ENCODE measurements at places on chromosomes 6 and 20. TPM values are rescaled to one million over a fixed set of nuclear protein-coding genes. Genes with fewer than 3 reads are reported as not detected.
A peak's percentile ranks its signal among the peaks of the same experiment; 100 is the strongest.

The UNC5CL gene
- 1.6 TPM for total RNA-seq

The COL10A1 gene
- total RNA-seq, result not detected

The TXLNB gene
- total RNA-seq, result 0.05 TPM

The SLC22A3 gene
- total RNA-seq, result not detected

The TRAPPC3L gene
- not detected for total RNA-seq

The STAU1 gene
- 69.7 TPM for total RNA-seq

The PPARD gene
- total RNA-seq, result 29.1 TPM

The ANKS1A gene
- total RNA-seq, result 8.0 TPM

The NOL7 gene
- 82.5 TPM for total RNA-seq

The FNDC1 gene
- not detected for total RNA-seq

The E2F1 gene
- 63.8 TPM for total RNA-seq

The GHRH gene
- not detected for total RNA-seq

The RING1 gene
- 46.1 TPM for total RNA-seq

The MROH8 gene
- total RNA-seq, result 1.3 TPM

The DPPA5 gene
- not detected for total RNA-seq

The HAO1 gene
- not detected for total RNA-seq

The TAAR5 gene
- not detected for total RNA-seq

GRCh38 chr6:145031001-145031400 lies 704.3 kb downstream of the EPM2A start:
- DNase-seq, result no peak

DNA sequence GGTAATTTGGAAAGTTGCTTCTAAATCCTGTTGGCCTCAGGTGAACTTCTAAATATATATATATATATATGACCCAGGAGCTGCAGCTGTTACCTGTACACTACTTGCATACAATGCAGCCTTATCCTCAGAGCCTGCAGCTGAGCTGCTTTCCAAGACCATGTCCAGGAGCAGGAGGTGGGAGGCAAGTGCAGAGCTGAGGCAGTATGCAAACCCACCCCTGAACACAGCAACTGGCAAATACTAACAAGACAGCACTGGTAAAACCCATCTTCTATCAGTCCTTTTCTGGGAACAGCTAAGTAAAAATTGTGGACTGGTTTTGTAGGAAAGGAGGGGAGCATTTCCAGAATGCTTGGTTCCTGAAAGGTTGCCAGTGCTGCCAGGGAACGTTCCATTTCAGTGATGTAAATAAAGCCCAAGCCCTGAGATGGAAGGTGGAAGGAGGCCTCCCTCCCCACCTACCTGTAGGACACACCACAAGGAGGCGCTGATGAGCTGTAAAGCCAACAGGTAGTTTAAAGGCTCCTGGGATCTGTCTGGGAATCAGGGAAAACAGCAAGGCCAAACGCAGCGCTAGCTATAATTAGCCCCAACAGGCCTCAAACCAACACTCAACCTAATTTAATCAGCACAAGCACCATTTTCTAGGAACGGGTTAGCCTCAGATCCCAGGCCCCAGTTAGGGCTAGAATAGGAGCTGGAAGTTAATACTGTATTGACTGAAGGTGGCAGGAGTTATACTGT lies 93.8 kb upstream of the MAP7 start:
- peak; percentile 65 for DNase-seq

- DNase-seq, result no peak
Measured at GRCh38 chr6:24004659-24005058, 121.4 kb upstream of the NRSN1 start.

DNA sequence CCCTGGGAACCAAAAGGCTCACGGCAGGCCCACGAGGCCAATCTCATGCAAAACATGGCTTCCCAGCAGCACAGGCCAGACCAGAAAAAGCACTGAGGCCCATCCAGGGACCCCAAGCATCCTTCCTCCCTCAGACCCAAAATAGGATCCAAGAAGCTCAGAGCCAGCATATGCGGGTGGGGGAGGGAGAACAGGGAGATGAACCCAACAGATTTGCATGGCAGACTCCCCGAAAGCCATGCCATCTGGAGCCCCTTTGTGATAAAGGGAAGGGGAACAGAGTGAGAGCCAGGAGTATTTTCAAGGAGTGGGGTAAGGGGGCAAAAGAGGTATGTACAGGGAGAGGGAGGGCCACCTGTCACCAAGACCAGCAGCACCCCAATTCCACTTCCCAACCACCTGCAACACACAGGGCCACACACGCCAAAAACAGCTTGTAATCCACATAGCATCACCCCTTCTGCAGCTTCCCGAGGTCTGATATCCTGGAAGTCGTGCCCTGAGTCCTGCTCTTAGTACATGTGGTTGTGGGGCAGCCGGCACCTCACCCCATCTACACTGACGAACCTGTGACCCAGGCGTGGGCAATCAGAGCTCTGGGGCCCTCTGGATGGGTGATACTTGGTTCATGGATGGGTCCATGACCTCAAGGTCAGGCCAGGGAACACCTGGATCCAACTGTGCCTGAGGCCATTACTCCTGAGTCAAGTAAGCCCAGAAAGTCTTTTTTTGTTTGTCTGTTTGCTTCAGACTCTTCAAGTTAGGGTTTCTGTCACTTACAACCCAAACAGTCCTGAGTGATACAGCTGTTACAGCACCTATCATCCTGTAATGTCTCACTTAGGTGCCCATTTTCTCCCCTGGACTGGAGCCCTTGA lies 24.4 kb downstream of the PREX1 start:
- no peak for DNase-seq

GRCh38 chr20:21053002-21053762 lies 53.0 kb downstream of the LINC00237 start:
- DNase-seq, result no peak

- DNase-seq, result no peak
Measured at GRCh38 chr6:148868314-148868713, 121.5 kb downstream of the UST start.

GRCh38 chr6:76792394-76792793 lies 670.9 kb downstream of the HTR1B start:
- no peak for DNase-seq

DNA sequence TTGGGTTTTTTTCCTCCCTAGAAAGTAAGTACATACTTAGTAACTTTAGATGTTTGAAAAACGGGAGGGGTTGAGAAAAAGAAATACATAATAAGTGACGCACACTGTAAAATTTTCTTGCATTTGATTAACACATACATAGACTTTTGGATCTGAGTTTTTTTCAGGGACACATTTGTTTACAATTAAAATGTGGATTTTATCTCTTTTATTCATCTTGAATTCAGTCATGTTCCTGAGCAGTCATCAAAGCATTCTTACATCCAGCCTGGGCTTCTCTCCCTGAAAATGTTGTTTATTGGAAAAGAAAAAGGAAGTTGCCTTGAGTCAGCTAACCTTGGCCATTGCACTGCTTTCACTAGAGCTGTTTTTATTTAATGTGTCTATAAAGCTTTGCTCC lies 8.7 kb upstream of the RPP40 start:
- no peak for DNase-seq

- DNase-seq, result no peak
Measured at GRCh38 chr6:112360498-112360897, 13.4 kb downstream of the RFPL4B start.

GRCh38 chr6:135722679-135723078 lies 128.8 kb upstream of the PDE7B start:
- no peak for DNase-seq

DNA sequence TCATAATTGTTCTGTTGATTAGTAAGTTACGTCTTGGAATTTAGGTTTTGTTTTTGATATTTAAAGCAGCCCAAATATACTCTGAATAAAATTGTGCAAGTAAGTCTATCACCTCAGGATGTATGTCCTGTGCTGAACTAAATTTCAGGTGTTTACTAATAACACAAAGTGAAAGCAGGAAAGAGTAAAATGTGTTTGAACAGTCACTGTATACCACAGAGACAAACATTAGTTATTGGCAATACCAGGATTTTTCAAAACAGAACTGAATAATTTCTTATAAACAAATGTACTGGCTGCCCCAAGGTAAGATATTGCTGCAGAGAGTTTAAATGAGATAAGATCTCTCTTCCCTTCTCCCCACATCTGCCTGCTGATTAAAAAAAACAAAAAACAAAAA lies 404.7 kb upstream of the RUNX2 start:
- DNase-seq, result no peak

GRCh38 chr6:146290589-146290901 lies 253.1 kb upstream of the RAB32 start:
- no peak for DNase-seq

DNA sequence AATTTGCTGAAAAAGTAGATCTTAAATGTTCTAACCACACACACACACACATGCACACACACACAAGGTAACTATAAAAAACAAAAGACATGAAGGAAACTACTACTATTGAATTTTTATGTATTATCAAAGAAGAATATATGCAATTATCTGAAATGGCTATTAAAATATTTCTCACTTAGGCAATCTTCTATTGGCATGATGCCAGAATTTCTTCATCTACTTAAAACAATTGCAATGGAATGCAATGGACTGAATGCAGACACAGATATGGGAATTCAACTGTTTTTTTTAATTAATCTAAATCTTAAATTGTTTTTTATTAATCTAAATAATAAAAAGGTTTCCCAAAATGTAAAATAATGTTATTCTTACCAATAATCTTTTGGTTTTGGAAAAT lies 152.6 kb upstream of the SMLR1 start:
- no peak for DNase-seq

- DNase-seq, result no peak
Measured at GRCh38 chr20:43183536-43184070, 6.1 kb downstream of the PTPRT start.

DNA sequence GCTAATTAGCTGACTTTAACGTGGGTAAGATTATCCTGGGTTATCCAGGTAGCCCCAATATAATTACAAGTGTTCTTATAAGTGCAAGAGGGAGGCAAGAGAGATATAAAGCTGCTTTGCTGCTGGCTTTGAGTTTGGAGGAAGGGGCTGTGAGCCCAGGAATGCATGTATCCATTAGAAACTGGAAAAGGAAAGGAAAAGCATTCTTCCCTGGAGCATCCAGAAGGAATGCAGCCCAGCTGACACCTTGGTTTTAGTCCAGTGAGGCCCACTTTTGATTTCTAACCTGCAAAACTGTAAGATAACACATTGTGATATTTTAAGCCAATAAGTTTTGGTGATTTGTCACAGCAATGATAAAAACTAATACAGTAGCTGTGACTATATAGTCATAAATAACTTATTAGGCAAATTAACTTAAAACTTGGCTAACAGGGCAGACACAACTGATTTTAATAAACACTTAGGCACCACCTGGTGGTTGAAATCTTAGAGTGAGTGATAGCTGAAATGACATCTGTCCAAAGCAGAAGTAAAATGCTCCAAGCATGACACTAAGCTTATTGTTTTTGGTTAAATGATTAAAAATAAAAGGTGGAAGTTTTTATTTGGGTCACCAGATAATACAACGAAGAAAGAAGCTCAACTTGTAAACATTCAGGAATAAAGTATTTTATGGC lies 35.6 kb downstream of the ADGRF4 start:
- no peak for DNase-seq

- no peak for DNase-seq
Measured at GRCh38 chr6:91387290-91388059, 800.6 kb upstream of the MAP3K7 start.

- no peak for DNase-seq
Measured at GRCh38 chr6:31829633-31830283, 2.2 kb downstream of the HSPA1B start.

- no peak for DNase-seq
Measured at GRCh38 chr6:50661636-50662035, 51.7 kb upstream of the TFAP2D start.

- DNase-seq, result no peak
Measured at GRCh38 chr20:60294632-60295031, 336.4 kb downstream of the CDH26 start.

DNA sequence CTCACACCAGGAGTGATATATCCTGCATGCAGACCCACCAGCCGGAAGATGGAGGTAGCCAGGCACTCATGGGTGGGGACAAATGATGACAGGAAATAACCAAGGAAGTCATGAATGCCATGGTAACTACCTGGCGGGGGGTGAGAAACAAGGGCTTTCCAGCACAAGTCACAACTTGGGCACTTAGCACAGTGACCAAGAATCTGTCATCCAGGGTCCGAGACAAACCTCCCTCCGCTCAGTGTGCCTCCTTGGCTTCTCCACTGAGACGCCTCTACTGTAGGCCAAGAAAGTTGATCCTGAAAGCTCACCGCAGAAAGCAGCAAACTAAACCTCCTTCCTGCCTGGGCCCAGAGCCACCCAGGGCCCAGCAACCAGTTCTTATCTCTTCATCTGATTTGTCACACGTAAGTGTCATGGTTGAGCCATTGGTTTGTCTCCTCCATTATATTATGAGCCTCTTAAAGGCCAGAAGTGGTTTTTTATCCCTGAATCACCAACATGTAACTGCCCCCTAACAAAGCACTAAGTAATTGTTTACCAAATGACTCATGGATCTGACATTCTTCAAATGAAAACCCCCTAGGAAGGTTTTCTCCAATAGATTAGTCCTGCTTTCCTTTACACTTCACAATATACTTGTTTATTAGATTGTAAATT lies 84.3 kb upstream of the TAB2 start:
- DNase-seq, result peak; percentile 65

GRCh38 chr6:143843677-143843999 lies 500 bp downstream of the LTV1 start:
- no peak for DNase-seq

- no peak for DNase-seq
Measured at GRCh38 chr20:63645218-63645617, 8.0 kb downstream of the STMN3 start.

DNA sequence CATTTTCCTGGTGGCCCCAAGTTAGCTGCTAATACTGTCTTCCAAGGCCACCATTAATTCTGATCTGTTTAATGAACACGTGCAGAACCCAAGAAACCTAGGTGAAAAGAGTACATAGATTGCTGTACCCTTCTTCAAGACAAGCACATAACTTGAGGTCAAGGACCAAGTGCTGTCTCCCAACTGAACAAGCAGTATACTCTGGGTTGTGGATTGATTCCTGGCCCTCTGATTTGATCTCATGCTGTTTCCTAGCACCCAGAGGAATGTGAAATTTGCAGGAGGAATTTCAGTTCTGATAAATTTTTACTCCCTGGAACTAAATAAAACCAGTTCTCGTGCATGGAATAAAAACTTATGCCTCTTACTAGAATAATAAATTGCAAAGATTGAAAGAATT lies 75.6 kb downstream of the MTFR2 start:
- no peak for DNase-seq

DNA sequence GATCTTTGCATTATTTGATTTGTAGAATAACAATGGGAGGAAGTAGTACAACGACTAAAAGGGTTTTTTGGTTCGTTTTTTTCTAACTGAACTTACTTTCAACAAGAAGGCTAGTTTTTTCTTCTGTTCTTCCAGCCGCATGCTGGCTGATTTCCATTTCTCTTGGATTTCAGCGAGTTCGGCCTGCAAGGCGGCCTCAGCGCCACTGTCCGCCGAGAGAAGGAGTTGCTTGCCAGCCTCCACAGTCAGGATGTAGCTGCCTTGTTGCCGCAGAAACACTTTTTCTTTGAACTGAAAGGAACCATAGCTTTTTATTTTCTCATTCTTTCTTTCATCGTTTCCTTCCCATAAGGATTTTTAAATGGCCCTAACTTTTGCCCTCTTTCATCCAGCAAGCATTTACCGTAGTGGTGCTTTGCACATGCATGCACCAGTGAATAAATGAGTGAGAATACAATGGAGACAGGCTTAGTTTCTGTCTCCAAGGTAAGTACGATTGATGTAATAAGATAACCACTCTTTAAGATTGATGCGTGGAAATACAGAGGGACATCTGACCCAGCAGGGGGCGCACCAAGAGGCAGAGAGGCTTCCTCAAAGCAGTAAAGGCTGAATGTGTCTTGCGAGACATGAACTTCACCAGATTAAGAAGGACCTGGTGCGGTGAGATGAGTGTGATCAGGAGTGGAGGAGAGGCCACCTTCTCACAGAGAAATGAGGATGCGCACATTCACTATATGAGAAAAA lies 398.8 kb downstream of the ESR1 start:
- DNase-seq, result no peak

All from activated T-helper 2 cell treated with anti-CD3 and anti-CD28 coated beads, Interferon-gamma antibody, Interleukin-2, Interleukin-4, amounts not matched to agents 10 μg/mL and 5 μg/mL and 100 μg/mL, durations not matched to agents 14 hours and 24 hours and 36 hours (primary cell).